ENCODE measurements at places on chromosomes 12 and 14.
A peak's percentile ranks its signal among the peaks of the same experiment; 100 is the strongest.

DNA sequence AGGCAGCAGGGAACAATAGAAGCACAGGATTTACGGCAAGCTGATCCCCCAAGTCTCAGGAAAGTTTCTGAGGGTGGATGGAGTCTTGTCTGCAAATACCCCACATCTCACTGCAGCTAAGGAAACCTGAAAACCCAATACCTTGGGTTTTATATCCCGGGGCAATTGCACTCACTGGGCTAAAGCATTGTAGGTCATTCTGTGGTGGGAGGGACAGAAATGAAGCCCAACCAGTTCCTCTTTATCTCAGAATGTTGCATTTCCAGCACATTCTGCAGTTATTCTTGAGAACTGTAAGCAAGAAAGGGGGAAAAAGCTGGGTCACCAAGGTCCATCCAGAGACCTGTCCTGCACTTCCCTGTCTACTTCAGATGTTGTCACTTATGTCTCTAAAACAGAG is 39.8 kb downstream of the C12orf42 start:
- DNase-seq = no peak

- DNase-seq = no peak
Measured at GRCh38 chr14:29077916-29078315, 311.3 kb downstream of the FOXG1 start.

- no peak for DNase-seq
Measured at GRCh38 chr14:71190770-71191374, 283.6 kb downstream of the PCNX1 start.

DNA sequence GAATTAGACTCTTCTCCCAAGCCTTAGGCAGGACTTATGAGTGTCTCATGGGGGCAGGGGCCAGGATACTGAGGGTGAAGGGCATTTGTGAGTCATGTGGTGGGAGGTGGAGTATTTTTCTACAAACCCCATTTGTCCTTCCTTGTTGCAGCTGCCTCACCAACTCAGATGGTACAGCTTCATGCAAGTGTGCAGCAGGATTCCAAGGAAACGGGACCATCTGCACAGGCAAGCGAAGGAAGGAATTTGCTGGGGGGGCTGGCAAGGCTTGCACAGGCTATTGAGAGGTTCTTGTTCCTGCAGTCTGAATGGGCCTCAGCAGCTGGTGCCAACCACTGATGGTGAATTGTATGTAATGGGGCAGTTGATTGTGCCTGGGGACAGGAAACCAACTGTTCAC is 125.1 kb downstream of the STAB2 start:
- peak; percentile 55 for DNase-seq

GRCh38 chr12:98360401-98360800 is 155.0 kb upstream of the TMPO start:
- no peak for DNase-seq

DNA sequence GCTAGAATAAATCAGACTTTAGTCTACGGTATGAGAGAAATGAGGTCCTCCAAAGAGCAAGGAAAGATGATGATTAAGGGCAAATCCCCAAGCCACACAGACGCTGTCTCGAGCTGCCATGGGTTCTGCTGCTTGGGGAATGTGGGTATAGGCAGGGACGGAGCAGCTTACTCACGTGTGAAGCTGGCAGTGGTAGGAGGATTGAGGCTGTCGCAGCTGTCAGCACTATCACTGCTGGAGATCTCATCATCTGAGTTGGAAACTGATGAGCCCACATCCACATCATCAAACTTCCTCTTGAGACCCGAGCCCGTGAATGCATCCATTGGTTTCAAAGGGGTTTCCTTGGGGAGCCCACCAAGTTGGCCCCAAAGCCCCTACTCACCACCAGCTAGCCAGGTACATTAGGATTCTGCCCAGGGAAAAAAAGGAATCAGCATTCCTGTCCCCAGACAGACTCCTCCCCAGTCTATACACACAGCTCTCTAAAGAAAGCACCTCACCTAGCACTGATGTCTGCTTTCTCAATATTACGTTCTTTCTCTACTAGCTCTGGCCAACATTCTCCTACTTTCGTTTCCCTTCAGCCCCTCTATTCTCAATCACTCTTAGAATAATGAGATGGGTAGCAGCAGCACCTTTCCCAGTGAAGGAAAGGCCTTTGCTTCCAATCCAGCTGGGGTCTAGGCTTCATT is 7.0 kb downstream of the CSRNP2 start:
- DNase-seq = no peak

- peak; percentile 64 for DNase-seq
Measured at GRCh38 chr14:39488600-39488999, 56.4 kb upstream of the FBXO33 start.

- no peak for DNase-seq
Measured at GRCh38 chr12:1591034-1591433, 3.3 kb downstream of the FBXL14 start.

- DNase-seq = no peak
Measured at GRCh38 chr12:50545786-50546185, 41.0 kb downstream of the DIP2B start.

DNA sequence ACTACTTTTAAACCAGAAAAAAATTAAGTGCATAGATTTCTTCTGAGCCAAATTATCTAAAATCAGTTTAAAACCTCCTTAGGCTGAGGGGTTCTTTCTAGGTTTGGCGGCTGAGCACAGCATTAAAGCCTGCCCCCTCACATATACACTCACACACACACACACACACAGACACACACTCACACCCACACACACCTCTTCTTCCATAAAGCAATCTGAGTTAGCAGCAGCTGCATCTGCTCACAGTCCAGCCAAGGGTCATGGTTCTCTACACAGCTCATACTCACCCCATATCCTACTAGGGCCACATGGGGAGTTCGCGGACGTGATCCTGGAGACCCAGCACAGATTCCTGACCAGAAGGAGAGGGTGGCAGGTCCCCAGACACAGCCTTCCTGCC is 12.4 kb downstream of the SYNDIG1L start:
- DNase-seq = no peak

DNA sequence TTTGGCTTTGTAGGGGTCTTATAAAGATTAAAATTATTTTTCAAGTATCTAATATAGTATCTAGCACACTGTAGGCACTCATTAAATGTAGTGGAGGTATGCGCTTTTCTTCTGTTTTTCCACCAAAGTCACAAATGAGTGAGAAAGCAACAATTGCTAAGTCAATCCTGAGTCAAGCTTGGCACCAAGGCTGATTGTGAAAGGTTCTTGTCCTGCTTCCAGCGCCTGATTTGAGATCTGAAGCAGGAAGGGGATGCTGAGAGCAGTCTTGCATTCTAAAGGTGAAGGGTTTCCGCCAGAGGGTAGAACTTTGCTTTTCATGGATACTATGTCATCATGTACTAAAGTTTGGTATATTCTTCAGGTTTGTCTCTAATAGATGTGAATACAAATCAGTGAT is 64.9 kb upstream of the DAAM1 start:
- DNase-seq = no peak

DNA sequence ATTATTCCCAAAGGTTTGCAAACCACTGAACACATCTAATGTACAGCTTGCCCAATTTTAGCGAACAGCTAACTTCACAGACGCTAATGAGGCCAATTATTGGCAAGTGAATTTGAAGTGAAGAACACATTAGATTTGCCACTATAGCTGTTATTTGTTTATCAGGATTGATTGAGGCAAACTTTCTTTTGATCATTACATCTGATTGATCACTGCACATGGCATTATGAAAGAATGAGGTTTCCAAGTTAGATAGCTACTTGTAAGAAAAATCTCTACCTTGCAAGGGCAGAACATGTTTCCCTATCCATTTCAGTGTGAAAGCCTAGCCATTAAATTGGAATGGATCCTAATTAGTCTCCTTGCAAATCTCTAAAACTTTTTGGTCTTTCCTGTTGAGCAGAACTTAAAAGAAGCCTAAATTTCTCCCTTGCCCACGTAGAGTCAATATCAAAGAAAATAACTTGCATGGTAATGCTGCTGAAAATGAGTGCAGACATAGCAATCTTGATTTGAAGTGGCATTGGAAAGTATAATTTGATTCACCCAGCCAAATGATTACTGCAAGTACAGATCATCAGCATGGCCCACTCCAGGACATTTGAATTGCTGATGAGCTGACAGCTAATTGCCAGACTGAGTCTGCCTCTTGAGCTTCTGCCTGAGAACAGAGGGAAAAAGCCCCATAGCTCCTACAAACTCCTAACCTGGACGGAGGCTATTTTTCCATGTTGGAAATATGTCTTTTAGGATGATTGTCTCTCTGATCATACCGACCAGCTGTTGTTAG is 98.6 kb downstream of the TPH2 start:
- no peak for DNase-seq

DNA sequence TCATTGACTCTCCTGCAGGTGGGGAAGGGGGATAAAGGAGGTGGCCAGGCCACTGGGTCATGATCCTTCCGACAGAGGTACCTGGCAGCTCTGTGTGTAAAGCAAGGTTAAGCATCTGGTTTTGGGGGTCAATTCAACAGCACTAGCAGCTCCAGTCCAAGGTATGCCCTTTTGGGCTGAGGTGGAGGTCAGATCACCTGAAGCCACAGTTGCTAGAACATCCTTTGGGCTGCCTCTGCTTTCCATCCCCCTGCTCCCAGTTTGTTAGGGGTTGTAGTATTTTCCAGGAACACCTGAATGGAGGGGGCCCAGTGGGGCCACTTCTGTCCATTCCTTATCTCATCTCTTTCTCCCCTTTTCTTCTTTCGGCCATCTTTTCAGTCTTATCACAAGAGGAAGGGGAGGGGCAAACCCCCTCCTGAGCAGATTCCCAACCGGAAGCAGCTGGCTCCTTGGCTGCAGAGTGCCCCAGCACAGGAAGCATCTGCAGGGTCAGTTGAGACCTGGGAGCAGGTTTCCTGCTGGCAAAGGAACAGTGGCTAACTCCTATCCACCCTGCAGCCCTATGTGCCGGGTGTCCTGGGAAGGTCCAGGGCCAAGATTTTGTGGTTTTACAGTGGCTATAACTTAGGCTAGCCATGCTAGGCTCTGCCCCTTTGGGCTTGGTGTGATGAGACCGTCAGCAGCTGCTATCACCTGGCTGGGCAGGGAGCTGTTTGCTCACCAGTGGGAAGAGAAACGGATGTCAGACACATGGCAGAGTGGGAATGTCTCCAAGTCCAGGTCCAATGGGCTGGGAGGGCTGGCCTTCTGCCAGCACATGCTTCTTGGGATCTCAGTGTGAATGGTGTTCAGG is 40.2 kb downstream of the SH2B3 start:
- DNase-seq = peak; percentile 60

- DNase-seq = peak; percentile 92
Measured at GRCh38 chr14:69335371-69335771, 62.7 kb downstream of the ERH start.

GRCh38 chr14:73825551-73826188 is 26.0 kb upstream of the PTGR2 start:
- DNase-seq = peak; percentile 91

DNA sequence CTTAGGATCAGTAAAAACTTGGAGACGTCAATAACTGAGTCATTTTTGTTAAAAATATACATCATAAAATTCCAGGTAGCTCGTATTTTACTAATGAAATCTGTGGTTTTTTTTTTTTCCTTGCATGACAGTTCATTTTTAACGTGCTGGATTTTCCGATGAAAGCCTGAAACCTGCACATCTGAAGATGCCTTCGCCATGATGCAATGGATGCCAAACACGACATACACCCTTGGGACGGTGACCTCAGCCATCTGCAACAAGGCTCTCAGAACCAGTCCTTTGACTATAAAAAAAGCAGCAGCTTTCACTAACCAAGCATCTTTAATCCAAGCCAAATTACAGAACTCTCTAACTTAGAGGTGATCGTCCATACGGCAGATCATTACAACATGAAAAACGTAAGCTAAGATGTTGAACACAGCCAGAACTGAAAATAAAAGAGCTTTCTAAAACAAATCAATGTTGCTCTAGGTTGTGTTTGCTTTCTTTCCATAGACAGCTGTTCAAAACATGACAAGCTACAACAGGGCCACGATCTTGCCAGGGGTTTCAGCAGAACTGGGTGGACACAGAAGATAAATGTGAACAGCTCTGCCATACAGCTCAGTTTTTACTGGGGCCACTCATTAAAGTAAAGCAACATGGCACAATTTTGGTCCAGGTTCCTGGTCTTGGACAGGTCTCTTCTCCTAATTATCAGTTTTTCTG is 7.8 kb downstream of the NIN start:
- DNase-seq = no peak

GRCh38 chr12:15428632-15429031 is 106.3 kb downstream of the PTPRO start:
- peak; percentile 61 for DNase-seq

- DNase-seq = peak; percentile 55
Measured at GRCh38 chr12:123036466-123037285, 56.2 kb downstream of the ARL6IP4 start.

- no peak for DNase-seq
Measured at GRCh38 chr12:33988197-33988805, 34.0 kb upstream of the ALG10 start.

- peak; percentile 82 for DNase-seq
Measured at GRCh38 chr12:110582276-110583136, 612 bp downstream of the PPTC7 start.

DNA sequence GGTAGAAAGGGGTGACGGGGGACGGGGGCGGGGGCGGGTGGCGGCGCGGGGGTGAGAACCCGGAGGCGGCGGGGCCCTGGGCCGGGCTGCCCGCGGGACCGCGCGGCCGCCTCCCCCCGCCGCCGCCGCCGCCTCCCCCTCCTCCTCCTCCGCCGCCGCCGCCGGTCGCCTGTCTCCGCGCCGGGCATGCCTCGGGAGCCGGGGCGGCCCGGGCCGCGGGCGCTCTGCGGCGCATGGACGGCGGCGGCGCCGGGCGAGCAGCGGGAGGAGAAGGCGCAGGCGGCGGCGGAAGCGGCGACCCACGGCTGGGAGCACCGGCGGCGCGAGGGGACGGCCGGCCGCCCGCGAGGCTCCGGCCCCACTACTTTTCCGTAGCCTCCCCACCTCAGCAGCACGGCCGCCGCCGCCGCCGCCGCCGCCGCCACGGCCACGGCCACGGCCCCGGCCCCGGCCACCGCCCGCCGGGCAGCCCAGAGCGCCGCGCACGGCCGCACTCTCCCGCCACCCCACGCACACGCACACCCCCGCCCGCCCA is at the start of gene NPAS3:
Gene NPAS3 (plus strand): TSS at position 161 of the 535 bp plus-strand sequence.
- no peak for DNase-seq

GRCh38 chr14:64733321-64733720 is 29.1 kb downstream of the PLEKHG3 start:
- peak; percentile 20 for DNase-seq

DNA sequence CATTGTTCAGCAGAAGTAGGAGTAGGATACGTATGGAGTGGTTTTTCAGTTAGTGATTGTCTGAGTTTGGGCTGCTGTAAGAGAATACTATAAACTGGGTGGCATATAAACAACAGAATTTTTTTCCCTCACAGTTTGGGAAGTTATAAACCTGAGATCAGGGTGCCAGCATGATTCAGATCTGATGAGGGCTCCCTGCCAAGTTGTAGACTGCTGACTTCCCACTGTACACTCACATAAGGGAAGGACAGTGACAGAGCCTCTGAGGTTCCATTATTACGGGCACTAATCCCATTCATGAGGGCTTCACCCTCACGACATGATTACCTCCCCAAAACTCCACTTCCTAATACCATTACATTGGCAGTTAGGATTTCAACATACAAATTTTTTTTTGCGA is 50.7 kb downstream of the ACSM4 start:
- no peak for DNase-seq

- no peak for DNase-seq
Measured at GRCh38 chr14:44910821-44911220, 50.9 kb downstream of the KLHL28 start.
